ENCODE measurements at places on chromosomes 6 and 20.

- peak; percentile 0 for DNase-seq
These were observed 35.9 kb downstream of the ID4 start for GRCh38 chr6:19873031-19873430.

- peak; percentile 51 for DNase-seq
These were observed 149.9 kb downstream of the MMS22L start for GRCh38 chr6:97133067-97133466.

- DNase-seq, result no peak
These were observed 116.7 kb downstream of the UNC5CL start for GRCh38 chr6:40922281-40922680.

DNA sequence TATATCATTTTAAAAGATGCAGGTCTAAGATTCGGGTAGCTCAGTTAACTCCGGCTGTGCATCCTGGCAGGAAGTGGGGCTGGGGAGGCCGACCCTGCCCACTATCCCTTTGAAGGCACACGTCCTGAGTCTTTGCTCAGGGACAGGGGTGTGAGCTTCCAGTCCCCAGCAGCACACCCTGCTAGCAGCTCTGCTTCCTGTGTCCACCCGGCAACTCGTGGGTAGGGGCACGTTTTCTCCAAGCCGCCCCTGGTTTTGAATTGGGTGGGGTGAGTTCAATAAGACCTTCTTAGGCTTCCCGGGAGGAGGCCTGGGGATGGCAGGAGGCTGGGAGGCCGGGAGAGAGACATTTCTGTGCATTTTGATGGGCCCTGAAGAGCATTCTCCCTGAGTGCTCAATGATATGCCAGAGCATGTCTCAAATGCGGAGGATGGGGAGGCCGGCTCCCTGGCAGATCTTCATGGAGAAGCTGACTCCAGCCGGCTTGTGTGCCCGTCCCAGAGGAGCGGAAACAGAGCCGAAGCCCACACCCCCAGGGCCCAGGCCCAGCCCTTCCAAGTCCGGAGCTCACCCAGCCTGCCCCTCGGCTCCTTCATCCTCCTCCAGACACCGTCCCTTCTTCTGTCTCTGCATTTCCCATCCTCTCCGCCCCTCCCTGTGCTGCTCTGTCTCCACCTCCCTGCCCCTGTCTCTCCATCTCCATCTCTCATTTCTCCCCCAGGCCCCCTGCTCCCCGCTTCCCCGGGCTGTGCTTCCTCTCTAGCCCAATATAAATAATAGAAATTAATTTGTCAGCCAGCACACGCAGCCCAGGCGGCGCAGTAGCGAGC, 36.3 kb upstream of the ZFAND3 start:
- DNase-seq, result no peak

DNA sequence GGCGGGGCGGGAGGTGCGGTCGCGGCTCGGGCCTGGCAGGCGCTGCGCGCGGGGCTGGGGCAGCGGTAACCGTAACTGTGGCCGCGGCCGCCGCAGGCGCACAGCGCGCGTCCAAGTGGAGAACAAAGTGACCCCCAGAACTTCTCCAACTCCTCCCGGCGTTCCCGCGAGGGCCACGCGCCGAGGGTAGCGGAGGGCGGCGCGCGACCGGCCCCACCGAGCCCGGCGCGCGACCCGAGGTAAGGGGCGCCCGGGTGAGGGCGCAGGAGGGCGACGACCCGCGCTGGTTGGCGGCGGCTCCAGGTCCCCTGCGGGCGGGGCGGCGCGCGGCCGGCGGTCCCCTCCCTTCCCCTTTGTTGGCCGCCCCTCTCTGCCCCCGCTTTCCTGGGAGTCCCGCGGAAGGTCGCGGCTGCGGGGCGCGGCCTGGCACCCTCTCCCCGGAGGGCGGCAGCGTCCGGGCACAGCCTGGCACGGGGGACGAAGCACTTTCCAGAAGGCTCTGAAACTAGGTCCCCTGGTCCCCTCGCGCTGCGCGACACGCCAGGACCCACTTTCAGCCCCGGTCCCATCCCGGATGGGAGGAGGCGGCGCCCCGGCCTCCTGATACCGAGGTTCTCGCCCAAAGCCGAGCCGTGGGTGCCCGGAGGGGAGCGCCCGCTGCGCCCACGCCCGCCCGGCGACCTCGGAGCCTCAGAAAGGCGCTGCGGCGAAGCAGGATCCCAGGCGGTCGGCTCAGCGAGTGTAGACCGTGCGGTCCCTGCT, at the start of gene TIAM2:
Gene TIAM2 (plus strand): TSS at position 62 of the 762 bp plus-strand sequence. CDS start 133,909 bp downstream, outside the sequence.
- DNase-seq, result peak; percentile 56

DNA sequence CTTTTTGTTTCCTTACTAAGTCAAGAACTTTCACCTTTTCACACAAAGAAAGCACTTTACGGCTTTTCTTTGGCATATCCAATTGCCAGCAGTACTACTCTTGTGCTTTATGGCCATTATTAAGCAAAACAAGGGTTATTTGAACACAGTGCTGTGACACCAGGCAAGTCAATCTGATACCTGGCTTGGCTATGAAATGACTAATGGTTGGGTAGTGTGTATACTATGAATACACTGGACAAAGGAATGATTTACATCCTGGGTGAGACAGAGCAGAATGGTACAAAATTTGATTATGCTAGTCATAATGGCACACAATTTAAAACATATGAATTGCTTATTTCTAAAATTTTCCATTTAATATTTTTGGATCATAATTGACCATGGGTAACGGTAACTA, 22.1 kb upstream of the ADGRF1 start:
- no peak for DNase-seq
